Stimulated activated CD8-positive, alpha-beta memory T cell treated with anti-CD3 and anti-CD28 coated beads, Interleukin-7, amount 100 ng/mL, for 24 hours (primary cell): ENCODE measurements at places on chromosomes 6 and 20.

- no peak for DNase-seq
Measured at GRCh38 chr6:107970255-107970654, 12.2 kb upstream of the SEC63 start.

- no peak for DNase-seq
Measured at GRCh38 chr6:131172222-131172621, 37.0 kb downstream of the AKAP7 start.

DNA sequence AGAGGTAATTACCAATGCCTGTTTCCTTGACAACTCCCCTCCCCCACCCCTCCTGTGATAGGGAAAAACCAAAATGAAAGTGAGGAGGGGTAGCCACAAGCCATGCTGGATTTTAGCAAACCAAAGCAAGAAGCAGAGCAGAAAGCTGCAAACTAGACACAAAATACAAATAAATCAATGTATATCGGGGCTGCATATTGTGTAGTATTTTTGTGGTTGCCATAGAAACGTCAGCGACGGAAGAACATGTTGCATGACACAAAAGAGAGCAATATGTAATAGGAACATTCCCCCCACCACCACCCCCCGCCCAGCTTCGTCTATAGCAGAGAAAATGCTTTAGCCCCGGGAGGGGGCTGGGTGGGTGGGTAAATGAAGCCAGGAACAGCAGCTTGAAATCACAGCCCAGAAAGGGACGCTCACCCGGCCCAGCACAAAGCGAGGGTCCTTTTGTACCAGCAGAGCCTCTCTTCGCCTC is 548 bp downstream of the AGPAT4 start:
- peak; percentile 3 for DNase-seq

DNA sequence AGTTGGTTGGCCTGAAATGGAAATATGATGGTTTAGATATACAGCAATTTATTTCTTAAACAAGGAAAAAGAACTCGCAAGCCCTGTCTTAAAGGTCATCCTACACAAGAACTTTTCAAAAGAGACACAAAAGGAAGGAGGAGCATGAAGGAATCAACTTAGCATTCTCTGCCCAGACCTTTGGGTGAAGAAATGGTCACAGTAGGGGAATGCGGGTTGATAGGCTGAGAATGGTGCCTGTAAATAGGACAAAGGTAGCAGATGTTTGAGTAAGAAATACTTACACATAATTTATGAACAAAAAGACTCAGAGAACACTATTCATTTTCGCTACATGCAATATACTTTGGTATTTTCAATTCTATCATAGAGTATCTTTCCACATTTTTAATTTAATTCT is 15.0 kb downstream of the ADGRF5 start:
- DNase-seq = no peak

DNA sequence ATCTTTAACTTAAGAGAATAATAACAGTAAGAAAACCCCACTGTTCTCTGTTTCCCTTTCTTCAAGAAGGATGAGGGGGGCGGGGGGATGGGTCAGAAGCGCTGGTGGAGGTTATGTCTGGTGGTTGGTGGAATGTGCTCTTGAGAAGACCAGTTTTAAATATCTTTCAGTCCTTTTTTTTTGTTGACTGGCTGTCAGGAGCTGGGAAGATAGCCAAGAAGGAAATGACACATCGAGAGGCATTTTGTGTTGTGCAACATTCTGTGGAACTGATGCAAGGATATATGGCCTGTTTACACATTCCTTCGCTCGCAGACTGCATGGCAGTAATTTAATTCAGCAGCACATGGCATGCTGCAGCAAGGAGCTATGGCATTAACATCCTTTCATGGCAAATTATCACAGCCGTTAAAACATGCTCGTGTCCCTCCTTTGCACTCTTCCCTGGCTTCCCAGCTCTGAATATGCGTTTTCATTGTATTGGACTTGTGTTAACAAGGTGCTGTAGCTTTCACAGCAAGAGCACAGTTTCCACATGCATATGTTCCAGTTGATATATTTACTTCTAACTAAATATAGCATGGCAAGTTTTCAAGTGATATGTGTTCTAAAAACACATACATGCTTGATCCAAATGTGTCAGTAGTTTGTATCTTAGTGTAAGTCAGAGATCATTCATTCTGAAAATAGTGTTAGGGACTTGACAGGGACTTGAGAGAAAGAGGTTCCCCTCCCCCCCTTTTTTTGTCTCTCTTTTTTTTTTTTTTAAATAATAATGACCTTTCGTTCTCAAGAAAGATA is 68.2 kb upstream of the SUPT3H start:
- no peak for DNase-seq

GRCh38 chr6:44762496-44762895 is 375.0 kb downstream of the CDC5L start:
- DNase-seq = no peak

GRCh38 chr20:10558635-10559187 is 115.1 kb downstream of the JAG1 start:
- peak; percentile 21 for DNase-seq

DNA sequence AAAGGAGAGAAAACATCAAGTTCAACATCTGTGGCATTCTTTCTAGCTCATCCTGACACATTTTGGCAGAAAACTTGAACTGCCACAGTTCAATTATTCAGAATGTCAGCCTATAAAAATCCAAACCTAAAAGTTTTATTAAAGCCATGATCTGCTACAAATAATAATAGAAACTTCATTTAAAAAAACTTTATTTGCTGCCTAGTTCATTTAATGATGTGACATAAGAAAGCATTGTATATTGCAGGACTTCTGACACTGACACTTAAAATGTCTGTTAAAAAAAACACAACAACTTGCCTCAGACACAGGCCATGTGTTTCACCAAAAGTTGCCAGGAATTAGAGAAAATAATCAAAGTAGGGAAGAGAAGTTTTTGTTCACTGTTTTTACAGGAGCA is 88.3 kb upstream of the HTR1E start:
- no peak for DNase-seq

- no peak for DNase-seq
Measured at GRCh38 chr6:44275271-44275748, 5.1 kb downstream of the TMEM151B start.
